Tongue (tissue), 3 donors: ENCODE measurements at places on chromosomes 2 and 18. TPM values are rescaled to one million over a fixed set of nuclear protein-coding genes. Genes with fewer than 3 reads are reported as not detected.

Gene CYP1B1
- 8.0 TPM for total RNA-seq

DNA sequence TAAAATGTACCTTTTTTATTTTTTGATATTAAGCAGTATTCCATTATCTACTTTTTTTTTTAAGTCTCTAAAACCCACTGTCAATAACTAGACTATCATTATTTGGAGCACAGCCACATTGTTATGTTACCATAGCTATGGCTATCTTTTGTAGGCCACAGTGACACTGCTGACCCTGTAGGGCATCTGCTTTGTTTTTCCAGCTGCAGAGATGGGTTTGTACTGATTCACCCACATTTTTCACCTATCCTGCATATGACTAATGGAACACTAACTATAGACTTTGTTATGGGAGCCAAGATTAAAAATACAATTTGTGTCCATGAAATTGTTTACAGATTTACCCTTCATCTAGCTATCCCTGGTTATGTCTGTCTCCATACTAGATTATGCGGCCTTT lies 21.6 kb upstream of the OTX1 start:
- DNase-seq, result no peak

- DNase-seq, result no peak
These were observed 559.9 kb upstream of the MEX3C start for GRCh38 chr18:51757255-51757924.

DNA sequence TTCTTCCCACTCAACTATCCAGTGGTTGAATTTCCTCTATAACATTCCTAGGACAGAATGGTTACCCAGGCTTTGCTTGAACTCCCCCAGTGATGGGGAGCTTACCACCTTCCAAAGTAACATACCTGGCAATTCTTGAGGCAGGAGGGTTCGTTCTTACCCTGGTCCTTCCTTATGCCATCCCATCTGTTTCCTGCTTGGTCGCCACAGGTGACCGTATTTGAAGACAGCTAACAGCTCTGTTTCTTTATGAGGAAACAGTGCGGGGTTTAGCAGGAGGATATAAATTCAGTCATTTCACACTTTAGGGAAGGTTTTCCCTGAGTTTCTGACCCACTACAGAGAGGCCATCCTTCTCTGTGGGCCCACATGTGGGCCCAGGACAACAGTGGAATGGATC lies 42.6 kb downstream of the FOSL2 start:
- no peak for DNase-seq

DNA sequence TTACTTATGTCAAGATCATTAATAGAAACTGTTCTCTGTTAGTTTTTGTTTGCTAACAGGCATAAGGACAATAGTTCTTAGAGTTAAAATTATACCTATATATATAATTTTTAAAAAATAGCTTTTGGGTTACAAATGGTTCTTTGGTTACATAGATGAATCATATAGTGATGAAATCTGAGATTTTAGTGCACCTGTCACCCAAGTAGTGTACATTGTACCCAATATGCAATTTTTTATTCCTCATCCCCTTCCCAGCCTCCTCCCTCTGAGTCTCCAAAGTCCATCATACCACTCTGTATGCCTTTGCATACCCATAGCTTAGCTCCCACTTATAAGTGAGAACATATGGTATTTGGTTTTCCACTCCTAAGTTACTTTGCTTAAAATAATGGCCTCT lies 26.4 kb downstream of the SLC4A1AP start:
- no peak for DNase-seq

- DNase-seq, result no peak
These were observed 10.7 kb downstream of the PSTPIP2 start for GRCh38 chr18:46061387-46061786.

- no peak for DNase-seq
These were observed 164.1 kb downstream of the TMEM247 start for GRCh38 chr2:46643493-46643892.

GRCh38 chr2:46534589-46534988 lies 55.2 kb downstream of the TMEM247 start:
- no peak for DNase-seq

GRCh38 chr2:241654551-241654950 lies 17.1 kb downstream of the ATG4B start:
- DNase-seq, result no peak

GRCh38 chr2:224613543-224614286 lies 28.6 kb upstream of the CUL3 start:
- no peak for DNase-seq

- no peak for DNase-seq
These were observed 236.7 kb downstream of the PARD3B start for GRCh38 chr2:204781941-204782340.

- no peak for DNase-seq
These were observed 156.7 kb downstream of the LPIN1 start for GRCh38 chr2:11903085-11903606.
